ENCODE measurements at places on chromosomes 6 and 20.

DNA sequence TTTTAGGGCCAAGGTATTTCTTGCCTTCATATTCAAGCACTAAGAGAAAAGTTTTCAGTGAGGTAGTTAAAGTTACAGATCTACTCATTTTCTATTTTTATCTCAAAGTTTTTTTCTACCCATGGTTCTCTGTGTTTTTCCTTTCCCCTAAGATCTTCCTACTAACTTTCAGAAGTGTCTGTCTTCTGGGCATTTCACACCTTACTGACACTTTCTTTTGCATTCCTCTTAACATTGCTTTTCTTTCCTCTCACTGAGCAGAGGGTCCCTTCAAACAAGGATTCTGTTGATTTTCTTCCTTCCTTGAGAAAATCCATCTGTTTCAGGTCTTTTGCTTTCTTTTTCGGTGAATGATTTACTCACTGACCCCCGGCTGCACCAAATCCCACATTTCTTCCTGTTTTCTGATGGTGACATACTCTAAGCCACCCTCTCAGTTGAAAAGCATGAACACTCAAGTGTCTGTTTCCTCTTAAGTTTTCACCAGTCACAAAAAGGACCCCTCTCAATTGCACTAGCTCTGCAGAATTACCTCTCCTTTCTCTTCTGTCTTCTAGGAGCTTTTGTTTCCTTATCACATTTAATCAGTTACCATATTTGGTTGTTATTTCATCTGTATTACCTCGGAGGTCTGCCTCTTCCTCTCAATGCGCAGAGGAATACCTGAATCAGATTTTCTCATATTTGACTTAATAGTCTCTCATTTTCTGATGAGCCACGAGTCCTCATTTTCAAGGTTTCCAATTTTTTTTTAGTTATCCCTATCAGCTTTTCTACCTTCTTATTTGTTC, 73.5 kb upstream of the RNF217 start:
- no peak for DNase-seq

GRCh38 chr6:27754408-27754782, 157.8 kb downstream of the OR2B2 start:
- no peak for DNase-seq

- DNase-seq = no peak
These were observed 18.0 kb downstream of the SCAF8 start for GRCh38 chr6:154751011-154751800.

DNA sequence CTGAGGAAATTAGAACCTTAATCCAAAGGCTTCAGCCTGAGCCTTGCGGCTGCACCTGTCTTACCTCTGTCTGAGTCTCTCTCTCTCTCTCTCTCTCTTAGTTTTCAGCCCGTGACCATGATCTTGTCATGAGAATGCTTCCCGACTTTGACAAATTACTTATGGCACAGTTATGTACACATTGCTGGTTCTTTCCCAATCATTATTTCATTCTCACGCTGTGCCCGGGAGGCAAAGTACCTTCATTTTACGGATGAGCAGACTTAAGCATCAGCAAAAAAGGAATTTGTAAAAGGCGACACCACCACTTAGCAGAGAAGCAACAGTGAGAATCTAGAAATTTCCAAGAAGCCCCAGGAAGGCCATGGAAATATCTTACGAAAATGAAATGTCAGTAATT, 54.6 kb downstream of the GMPR start:
- no peak for DNase-seq

GRCh38 chr20:51650685-51651134, 108.2 kb upstream of the NFATC2 start:
- DNase-seq = no peak

DNA sequence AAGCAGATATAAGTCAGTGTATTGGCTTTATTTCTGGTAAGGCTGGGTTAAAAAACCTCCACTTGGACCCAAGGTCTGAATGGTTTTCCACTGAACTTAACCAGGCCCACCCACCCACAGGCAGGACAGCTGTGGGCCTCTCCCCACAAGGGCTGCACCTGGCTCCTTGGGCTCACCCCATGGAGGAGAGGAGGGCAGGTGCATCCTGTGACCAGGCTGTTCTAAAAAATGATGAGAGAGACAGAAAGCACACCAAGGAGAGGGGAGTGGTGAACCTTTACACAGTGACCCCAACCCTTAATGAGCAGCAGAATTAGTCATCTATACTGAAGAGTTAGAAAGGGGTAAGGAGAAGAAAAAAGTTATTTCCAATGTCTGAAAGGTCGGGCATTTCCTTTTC, 34.5 kb upstream of the DUSP22 start:
- no peak for DNase-seq
